NCI-H345 (cell line): ENCODE measurements at places on chromosomes 1 and 21.

DNA sequence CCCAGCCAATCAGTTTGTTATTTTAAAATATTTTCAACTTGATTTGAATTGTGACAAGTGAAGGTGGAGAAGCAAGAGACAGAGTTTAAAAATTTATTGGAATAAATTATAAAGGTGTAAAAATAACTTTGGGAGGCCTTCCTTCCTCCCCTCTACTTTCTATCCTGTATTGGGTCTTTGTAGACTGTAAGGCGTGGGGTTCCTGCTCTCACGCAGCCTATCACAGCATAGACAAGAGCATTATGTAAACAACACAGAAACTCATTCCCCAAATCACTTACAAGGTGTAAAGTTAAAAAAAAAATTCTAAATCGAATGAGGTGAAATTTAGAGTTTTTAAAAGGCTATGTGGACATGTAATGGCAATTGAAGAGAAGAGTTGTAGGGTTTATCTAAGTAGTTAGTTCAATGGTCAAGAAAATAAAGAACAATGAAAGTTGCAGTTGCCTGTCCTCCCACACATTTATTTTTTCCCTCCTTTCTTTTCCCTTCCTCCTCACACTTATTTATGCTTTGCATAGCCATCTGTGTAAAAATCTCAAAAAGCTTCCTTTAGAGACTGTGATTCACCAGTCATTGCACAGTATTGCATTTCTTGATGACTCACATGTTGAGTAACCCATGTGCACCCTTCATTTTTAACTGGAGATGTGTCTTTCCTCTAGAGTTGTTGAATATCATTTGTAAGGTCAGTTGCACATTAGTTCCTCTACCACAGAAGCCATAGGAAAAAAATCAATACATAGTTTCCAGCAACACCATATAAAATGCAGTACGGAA lies 242.2 kb downstream of the PTPRC start:
- no peak for DNase-seq

- DNase-seq = no peak
These were observed 85.4 kb downstream of the CCDC185 start for GRCh38 chr1:223478606-223479005.

DNA sequence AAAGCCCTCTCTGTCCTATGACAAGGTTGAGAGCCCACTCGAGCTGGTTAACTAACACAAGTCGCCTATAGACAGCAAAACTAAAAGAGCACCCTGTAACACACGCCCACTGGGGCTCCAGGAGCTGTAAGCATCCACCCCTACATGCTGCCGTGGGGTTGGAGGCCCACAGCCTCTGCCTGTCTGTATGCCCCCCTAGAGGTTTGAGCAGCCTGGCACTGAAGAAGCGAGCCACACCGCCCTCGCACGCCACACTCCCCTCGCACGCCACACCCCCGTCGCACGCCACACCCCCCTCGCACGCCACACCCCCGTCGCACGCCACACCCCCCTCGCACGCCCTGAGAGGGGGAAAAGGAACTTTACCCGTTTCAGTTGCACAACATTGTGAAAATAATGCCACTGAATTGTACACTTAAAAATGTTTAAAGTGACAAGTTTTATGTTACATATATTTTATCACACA lies 13.2 kb upstream of the HMGCL start:
- peak; percentile 69 for DNase-seq

DNA sequence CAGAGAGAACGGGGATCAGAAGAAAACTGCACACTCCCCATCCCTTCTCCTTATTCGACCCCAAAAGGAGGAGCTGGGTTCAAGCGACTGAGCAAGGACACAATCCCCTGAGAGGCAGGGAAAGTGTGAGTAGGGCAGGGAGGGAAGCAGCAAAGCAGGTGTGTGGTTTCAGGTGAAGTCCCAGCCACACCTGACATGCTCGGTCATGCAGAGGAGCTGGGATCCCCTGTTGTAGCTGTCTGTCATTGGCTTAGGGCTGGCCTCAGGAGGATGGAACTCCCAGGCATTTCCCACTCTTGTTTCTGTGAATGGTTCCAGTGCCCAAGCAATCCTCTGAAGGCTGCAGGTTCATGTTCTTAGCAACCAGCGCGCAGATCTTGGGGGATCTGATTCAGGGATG lies 150.7 kb downstream of the DSCAM start:
- no peak for DNase-seq
